NCI-H1436 (cell line): ENCODE measurements at places on chromosomes 1 and 21.

- no peak for DNase-seq
Measured at GRCh38 chr1:203028067-203028783, 1.9 kb downstream of the PPFIA4 start.

DNA sequence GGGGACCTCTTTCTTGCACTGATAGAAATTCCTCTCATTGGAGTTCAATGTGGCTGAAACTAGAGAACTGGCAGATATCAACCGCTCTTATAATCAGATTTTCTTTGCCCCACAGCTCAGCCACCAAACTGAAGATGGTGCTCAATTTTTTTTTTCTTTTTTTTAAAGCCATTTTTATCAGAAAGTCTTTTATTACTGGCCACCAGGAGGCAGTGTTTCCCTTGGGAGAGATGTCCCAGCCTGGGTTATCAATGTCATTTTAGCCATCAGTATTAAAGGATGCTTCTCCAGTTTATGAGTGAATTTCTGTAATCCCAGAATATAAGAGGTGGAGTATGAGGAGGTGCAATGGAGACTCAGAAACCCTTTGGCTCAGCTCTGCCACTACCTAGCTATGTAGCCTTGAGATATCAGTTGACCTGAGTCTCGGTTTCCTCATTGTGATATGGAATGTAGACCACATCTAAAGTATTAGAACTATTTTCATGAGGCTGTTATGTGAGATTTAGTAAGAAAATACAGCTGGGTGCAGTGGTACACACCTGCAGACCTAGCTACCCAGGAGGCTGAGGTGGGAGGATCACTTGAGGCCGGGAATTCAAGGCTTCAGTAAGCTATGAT lies 27.6 kb downstream of the CD244 start:
- peak; percentile 11 for DNase-seq

DNA sequence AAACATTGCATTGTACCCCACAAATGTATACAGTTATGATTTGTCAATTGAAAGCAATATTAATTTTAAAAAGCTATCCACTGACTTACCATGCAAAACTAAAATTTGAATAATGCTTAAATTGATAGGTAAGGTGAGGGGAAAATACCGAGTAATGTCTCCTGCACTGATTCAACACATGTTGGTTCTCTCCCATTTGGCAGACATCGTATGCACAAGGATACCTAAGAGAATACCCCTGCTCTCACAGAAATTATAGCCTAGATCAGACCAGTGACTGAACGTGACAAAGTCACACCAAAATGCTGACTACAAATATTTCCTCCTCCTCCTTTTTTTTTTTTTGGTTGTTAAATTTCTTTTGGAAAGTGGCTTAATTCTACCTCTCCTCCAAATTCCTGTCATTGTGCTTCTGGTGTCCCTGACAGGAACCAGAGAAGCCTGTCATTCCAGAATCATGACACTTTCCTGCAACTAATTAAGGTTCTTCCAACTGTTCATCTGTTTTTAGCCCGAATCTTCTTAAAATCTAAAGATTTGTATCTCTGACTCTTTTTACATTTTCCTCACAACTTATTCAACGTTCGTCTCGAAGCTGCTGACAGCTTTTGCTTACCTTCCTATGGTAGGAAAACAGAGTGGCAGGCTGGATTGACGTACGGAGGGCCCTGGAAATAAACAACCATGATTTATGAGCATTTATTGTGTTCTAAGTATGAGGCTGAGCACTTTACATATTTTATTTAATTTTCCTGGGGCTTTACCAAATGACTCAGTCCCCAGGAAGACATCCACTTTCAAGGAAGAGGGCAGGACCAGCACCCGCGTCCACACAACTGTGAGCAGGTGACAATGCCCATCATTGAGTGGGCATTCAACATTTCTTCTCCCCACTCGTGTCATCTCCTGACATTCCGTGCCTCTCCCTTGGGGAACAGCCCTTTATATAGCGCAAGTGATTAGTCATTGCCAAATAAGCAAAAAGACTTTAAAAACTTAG lies 57.9 kb upstream of the KCNE2 start:
- no peak for DNase-seq

- DNase-seq: no peak
Measured at GRCh38 chr1:32246888-32247273, at the start of gene FAM167B. Gene FAM167B, plus strand, starts transcription at chr1:32247222. Its CDS starts 200 bp downstream, at chr1:32247422.

DNA sequence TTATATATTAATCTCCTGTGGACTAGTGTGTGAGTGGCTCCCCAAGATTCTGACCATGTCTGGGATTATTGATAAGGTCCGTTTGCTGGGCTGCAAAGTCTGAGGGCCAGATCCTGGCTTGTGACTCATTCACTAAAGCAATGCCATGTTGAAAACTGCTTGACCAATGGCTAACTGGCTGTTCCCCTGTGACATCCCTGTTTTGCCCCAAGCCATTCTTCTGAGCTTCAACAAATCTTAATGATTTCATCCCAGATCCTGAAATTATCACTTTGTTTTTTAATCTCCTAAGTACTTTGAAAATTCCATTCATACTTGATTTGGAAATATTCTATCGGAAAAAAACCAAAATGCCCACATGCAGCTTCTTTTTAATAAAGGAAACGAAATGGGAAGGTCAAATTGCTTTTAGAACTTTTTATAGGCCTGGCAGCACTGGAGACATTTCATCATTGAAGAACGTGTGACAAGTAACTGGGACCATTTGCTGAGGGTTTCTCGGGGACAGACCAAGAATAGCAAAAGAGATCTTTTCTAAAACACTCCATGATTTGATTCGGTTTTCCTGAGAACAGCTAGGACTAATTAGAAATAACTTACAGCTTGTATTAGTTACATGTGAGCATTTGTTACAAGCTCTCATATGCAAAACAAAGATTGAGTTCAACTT lies 121.3 kb downstream of the TGFB2 start:
- no peak for DNase-seq

DNA sequence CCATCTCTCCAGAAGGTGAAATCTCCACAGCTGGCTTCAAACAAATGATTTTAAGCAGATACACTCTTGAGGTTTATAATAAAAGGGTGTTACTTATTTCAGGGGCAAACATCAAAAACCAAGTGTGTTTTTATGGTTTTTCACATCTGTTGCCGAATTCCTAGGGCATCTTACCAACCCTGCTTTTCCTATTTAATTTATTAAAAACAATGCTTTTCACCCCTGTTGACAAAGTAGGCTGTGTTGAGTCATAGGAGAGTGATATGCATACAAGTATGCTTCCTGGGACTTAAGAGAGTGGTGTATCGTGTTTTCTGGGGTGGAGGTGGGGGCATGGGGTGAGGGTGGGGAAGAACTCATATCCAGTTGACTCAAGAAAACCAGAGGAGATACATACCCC lies 29.3 kb upstream of the IL20 start:
- no peak for DNase-seq

GRCh38 chr1:203041351-203041932 lies 15.2 kb downstream of the PPFIA4 start:
- DNase-seq: no peak

DNA sequence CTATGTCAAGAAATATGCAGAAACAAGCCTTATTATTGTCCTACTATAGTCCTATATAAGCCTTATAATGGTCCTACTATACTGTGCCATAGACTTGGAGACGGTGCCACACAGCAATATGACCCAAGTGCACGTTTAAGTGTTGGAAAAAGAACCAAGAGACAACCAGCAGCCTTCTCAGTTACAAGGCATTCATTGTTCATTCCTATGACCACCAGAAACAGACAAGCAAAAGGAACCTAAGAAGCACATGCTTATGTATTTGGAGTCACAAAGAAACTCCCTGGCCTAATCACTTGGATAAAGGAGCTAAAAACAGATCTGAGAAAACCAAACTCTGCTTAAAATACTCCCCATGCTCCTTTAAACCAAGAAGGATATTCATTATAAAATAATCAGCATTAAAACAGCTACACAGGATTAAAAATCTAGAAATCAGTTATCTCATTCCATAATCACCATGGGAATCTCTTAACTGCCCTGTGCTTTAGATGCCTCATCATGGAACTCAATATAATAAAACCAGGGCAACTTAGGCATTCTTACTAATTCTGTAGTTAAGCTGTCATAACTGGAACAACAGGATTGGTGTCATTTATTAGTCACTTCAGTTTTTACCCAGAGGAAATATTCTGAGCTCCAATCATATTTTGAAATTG lies 7.0 kb downstream of the COLGALT2 start:
- DNase-seq: no peak

- DNase-seq: no peak
Measured at GRCh38 chr1:160633330-160633903, 13.4 kb downstream of the SLAMF1 start.

DNA sequence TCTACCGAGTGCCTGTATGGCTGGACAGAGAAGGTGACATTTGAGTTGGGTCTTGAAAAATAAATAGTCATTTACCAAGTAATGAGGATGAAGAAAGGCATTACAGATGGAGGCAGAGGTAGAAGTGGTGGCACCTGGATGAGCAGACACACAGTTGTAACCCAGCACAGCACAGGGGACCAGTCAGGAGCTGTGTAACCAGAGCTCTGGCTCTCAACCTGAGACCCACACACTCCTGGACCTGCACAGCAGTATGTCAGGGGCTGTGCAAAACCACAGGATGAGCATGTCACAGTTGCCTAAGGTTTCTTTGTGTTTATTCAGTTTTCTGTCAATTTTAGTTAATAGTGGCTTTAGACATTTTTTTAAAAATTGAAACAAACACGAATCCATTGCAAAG lies 11.3 kb upstream of the MCOLN3 start:
- DNase-seq: no peak

- DNase-seq: no peak
Measured at GRCh38 chr1:230375780-230376179, 50.4 kb downstream of the PGBD5 start.

GRCh38 chr1:234599617-234600417 lies 10.2 kb downstream of the IRF2BP2 start:
- DNase-seq: peak; percentile 91

DNA sequence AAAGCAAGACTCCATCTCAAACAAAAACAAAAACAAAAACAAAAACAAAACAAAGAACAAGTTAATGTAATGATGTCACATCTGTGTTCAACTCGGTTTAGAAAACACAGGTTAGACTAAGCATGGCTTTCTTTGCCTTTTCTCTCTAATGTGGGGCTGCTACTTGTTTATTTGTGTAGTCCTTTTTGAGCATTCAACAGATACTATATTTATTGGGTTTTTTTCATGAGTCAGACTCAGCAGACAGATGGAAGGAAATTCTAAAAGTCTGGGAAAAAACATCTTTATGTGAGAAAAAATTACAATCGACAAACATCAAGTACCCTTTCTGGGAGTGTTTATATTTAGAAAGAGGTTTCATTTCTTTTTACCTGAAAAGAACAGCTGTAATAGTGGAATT lies 22.3 kb upstream of the OTUD3 start:
- DNase-seq: no peak

DNA sequence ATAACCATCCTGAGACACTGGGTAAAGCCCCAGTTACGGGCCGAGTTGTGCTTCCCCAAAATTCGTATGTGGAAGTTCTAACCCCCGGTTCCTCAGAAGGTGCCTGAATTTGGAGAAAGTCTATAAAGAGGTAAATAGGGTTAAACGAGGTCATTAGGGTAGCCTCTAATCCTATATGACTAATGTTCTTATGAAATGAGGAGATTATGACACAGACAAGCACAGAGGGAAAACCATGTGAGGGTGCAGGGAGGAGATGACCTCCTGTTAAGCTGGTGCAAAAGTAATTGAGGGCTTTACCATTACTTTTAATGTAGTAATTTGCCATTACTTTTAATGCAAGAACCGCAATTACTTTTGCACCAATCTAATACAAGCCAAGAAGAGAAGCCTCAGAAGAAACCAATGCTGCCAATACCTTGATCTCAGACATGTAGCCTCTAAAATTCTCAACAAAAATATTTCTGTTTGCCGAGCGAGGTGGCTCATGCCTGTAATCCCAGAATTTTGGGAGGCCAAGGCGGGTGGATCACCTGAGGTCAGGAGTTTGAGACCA lies 260.8 kb downstream of the GPATCH2 start:
- no peak for DNase-seq

GRCh38 chr1:51230501-51231078 lies 5.5 kb upstream of the RNF11 start:
- DNase-seq: no peak

- DNase-seq: no peak
Measured at GRCh38 chr1:66723985-66724384, 28.3 kb upstream of the DYNLT5 start.

- DNase-seq: no peak
Measured at GRCh38 chr1:11531314-11531870, 52.4 kb downstream of the DISP3 start.

DNA sequence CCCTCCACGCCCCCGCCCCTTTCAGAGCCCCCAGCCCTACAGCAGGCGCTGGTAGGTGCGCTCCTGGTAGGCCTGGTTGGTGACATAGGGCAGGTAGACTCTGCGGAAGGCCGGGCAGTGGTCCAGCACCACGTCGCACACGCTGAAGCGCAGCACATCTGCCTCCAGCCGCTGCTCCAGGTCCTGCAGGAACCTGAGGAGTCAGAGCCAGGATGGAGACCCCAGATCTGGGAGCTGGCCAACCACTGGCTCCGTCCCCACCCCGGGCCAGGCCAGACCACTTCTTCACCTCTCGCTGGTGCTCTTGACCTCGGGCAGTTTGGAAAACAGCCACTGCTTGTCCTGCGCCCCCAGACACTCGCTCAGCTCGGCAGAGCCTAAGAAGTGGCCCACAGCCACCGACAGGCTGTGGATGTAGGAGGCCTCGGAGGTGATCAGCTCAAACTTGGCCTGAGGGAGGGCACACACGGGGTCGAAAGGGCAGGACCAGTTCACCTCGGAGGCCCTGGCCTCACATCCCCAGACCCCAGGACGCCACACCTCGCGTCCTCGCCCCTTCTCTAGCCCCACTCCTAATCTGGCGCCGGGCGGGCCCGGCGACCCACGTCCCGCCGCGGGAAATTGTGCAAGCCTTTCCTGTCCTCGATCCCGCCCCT lies 6.4 kb downstream of the ARHGEF19 start:
- DNase-seq: no peak

DNA sequence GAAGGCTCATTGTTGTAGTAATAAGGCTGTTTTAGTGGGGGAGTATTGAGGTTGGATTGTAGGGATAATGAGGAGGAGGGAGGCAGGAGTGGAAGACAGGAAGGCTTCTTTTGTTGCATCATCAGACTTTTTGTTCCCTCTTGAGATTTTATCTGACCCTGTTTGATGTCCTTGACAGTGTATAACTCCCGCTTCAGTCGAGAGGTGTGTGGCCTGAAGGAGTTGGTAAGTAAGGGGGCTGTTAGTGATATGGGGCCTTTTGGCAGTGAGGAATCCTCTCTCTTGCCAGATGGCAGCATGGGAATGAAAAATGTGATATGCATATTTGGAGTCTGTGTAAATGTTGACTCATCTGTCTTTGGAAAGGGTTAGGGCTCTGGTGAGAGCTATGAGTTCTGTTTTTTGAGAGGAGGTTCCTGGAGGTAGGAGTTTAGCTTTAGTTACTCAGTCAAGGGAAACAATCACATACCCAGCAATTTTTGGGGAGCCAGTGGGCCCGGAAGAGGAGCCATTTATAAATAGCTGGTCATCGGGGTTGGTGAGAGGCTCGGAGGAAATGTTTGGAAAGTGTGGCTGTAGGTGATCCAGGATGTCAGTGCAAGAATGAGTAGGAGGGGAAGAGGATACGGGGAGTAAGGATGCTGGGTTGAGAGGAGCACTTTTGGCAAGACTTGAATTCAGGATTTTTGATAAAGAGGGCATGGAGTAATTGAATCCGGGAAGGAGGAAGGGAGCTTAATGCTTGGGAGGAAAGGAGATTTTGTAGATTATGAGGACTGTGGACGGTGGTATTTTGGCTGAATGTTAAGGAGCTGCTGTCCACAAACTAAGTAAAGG lies 136.7 kb upstream of the ETV3 start:
- DNase-seq: no peak

GRCh38 chr1:168531615-168532345 lies 12.0 kb downstream of the XCL2 start:
- no peak for DNase-seq
